ENCODE measurements at places on chromosomes 7 and 10.
A peak's percentile ranks its signal among the peaks of the same experiment; 100 is the strongest.

- no peak for DNase-seq
- no peaks in the 10 kb centered on the region for H3K4me1 ChIP-seq
- H3K36me3 ChIP-seq, result no peaks in the 10 kb centered on the region
- H3K27ac ChIP-seq, result no peak overlapping the region
- H3K4me3 ChIP-seq, result no peak overlapping the region
These were observed 215.6 kb downstream of the DNAJB6 start for GRCh38 chr7:157552295-157552993.

- no peaks in the 10 kb centered on the region for H3K27me3 ChIP-seq
- DNase-seq, result peak; percentile 45
- no peak overlapping the region for H3K4me3 ChIP-seq
- no peak overlapping the region for H3K27ac ChIP-seq
- no peaks in the 10 kb centered on the region for H3K36me3 ChIP-seq
These were observed 126.4 kb upstream of the CCDC6 start for GRCh38 chr10:60032723-60033122.

DNA sequence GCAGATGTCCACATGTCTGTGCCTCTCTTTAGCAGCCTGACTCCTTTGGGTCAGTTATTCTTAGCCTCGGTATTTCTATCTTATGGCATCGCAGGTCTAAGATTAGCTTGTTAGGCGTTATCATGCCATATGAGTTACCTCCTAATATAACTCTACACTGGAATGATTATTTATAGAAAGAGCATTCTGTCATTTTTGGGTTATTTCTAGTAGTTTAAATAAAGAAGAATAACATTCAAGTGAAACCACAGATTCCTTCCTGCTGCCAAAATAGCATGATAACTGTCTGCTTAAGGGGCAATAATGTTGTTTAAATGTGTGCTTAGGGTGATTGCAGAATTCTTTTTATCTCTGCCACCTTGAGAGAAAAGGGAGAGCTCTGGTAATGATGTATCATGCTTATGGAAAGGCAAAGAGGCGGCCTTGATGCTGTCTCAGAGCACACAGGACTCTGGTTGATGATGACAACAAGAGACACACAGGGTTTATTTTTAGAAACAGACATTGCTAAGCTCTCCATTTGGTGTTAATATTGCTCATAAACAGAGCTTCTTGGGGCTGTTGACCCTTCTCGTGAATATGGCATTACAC is 10.4 kb downstream of the HDAC9 start:
- H3K36me3 ChIP-seq, result no peaks in the 10 kb centered on the region
- no peak for DNase-seq
- H3K4me3 ChIP-seq, result no peak overlapping the region
- H3K4me1 ChIP-seq, result no peaks in the 10 kb centered on the region

GRCh38 chr10:17607603-17608332 is 9.4 kb downstream of the HACD1 start:
- no peaks in the 10 kb centered on the region for H3K27me3 ChIP-seq
- no peaks in the 10 kb centered on the region for H3K4me1 ChIP-seq
- peaks cover 7% of the 10 kb centered on the region for H3K36me3 ChIP-seq
- H3K27ac ChIP-seq, result no peak overlapping the region
- H3K4me3 ChIP-seq, result no peak overlapping the region

- H3K4me3 ChIP-seq, result no peak overlapping the region
- no peak for DNase-seq
These were observed 210.6 kb downstream of the ZNF365 start for GRCh38 chr10:62584731-62585130.

- peak overlapping the region; percentile 54 for H3K27ac ChIP-seq
- H3K36me3 ChIP-seq, result no peaks in the 10 kb centered on the region
- peaks cover 49% of the 10 kb centered on the region for H3K4me1 ChIP-seq
- H3K27me3 ChIP-seq, result no peaks in the 10 kb centered on the region
These were observed 13.3 kb upstream of the ACSL5 start for GRCh38 chr10:112360308-112361270.

DNA sequence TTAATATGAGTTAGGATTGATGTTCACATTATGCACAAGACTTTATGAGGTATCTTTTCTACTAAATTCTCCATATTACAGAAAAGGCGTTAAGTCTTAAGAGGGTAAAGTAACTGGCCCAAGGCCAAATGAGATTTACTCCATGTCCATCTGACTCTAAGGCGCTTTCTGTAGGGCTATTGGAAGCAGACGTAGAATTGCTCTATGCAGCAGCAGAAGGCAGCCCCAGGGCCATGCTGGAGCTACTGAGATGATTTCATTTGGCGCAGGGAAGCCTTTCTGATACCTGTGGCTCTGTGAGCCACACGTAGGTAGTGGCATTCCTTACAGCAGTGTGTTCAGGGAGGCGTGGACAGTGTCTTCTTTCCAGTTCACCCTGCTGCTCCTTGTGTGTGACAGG is 133.1 kb downstream of the SH2D4B start:
- no peaks in the 10 kb centered on the region for H3K36me3 ChIP-seq
- H3K4me1 ChIP-seq, result no peaks in the 10 kb centered on the region
- no peak overlapping the region for H3K4me3 ChIP-seq
- no peak for DNase-seq

DNA sequence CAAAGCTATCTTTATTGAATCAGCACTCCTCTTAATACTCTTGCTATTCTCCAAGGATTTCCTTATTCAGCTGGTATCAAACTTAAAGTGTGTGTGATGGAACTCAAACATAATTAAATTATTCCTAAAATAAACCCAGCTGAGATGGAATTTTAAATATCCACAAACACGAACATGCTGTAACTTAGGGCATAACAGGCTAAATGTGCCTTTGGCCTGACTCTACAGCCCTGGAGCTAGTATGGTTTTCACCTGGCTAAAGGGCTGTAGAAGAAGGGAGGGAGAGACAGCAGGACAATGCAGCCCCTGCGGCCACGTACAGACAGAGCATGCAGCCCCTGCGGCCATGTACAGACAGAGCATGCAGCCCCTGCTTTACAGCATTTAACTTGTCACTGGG is 34.0 kb downstream of the ESYT2 start:
- no peaks in the 10 kb centered on the region for H3K4me1 ChIP-seq
- no peaks in the 10 kb centered on the region for H3K27me3 ChIP-seq
- peaks cover 85% of the 10 kb centered on the region for H3K36me3 ChIP-seq
- no peak overlapping the region for H3K4me3 ChIP-seq

GRCh38 chr7:24888653-24889052 is 91.3 kb downstream of the OSBPL3 start:
- no peaks in the 10 kb centered on the region for H3K27me3 ChIP-seq
- H3K36me3 ChIP-seq, result no peaks in the 10 kb centered on the region
- peaks cover 3% of the 10 kb centered on the region for H3K4me1 ChIP-seq
- H3K4me3 ChIP-seq, result no peak overlapping the region
- no peak for DNase-seq
- H3K27ac ChIP-seq, result no peak overlapping the region

DNA sequence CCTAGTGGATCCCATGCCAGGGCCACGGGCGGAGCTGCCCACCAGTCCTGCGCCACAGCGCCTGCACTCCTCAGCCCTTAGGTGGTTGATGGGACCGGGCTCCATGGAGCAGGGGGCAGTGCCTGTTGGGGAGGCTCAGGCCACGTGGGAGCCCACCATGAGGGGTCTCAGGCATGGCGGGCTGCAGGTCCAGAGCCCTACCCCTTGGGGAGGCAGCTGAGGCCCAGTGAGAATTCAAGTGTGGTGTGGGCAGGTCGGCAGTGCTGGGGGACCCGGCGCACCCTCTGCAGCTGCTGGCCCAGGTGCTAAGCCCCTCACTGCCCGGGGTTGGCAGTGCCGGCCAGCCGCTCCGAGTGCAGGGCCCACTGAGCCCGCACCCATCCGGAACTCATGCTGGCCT is 139.8 kb upstream of the LYZL2 start:
- no peak overlapping the region for H3K27ac ChIP-seq
- H3K27me3 ChIP-seq, result no peaks in the 10 kb centered on the region
- H3K36me3 ChIP-seq, result no peaks in the 10 kb centered on the region
- no peaks in the 10 kb centered on the region for H3K4me1 ChIP-seq

DNA sequence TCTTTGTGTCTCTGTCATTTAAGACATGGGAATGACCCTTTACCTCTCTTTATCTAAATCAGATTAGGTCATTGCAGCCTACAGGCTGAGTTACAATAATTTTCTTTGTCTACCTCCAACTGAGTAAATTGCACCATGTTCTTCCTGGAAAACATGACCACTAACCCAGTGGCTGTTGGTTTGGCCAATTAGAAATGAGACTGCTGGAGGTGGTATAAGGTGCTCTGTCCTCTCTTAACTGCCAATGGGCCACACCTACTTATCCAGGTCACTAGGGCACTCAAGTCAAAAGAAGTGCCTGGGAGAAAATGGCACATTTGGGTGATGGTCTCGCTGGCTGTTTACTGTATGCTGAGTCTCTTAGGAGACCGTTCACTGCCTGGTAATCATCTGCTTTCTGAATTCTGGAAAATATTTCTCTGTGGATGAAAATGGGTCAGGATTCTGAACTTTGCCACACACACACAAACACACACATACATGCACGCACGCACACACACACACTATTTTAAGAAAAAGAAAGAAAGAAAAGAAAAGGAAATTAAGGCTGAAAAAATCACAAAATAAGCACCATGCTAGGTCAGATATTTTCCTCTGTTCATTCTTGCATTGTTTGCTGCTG is 16.4 kb downstream of the STAMBPL1 start:
- no peak for DNase-seq
- H3K27me3 ChIP-seq, result no peaks in the 10 kb centered on the region
- peaks cover 41% of the 10 kb centered on the region for H3K4me1 ChIP-seq
- H3K36me3 ChIP-seq, result no peaks in the 10 kb centered on the region
- H3K4me3 ChIP-seq, result no peak overlapping the region
- H3K27ac ChIP-seq, result peak overlapping the region; percentile 44

GRCh38 chr7:13042605-13043236 is 355.3 kb downstream of the ARL4A start:
- no peak overlapping the region for H3K4me3 ChIP-seq
- H3K4me1 ChIP-seq, result no peaks in the 10 kb centered on the region
- no peak overlapping the region for H3K27ac ChIP-seq
- H3K36me3 ChIP-seq, result no peaks in the 10 kb centered on the region
- H3K27me3 ChIP-seq, result no peaks in the 10 kb centered on the region
- no peak for DNase-seq

- H3K4me1 ChIP-seq, result no peaks in the 10 kb centered on the region
- peaks cover 31% of the 10 kb centered on the region for H3K27me3 ChIP-seq
- no peaks in the 10 kb centered on the region for H3K36me3 ChIP-seq
- no peak overlapping the region for H3K27ac ChIP-seq
These were observed 1044.9 kb downstream of the TYW1 start for GRCh38 chr7:68041554-68041953.

- peaks cover 33% of the 10 kb centered on the region for H3K4me1 ChIP-seq
- peak overlapping the region; percentile 98 for H3K27ac ChIP-seq
- H3K27me3 ChIP-seq, result no peaks in the 10 kb centered on the region
- peaks cover 32% of the 10 kb centered on the region for H3K36me3 ChIP-seq
- peak; percentile 29 for DNase-seq
- H3K4me3 ChIP-seq, result peak overlapping the region; percentile 95
These were observed 644 bp downstream of the PPP1R35 start for GRCh38 chr7:100435401-100436304.

DNA sequence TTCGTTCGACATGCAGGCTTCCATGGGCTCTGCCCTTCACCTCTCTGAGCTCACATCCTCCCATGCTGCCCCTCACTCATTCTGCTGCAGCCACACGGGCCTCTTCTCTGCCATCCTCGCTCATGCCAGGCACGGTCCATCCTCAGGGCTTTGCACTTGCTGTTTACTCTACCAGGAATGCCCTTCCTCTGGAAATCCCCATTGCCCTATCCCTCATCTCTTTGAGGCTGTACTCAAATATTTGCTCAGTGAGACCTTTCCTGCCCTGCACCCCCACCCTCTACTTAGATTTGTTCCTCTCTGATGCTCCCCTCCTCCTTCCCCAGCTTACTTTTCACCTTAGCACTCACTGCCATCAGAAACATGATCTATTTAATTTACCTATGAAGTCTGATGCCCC is 107.0 kb upstream of the ZNF716 start:
- no peaks in the 10 kb centered on the region for H3K36me3 ChIP-seq
- no peak for DNase-seq
- H3K27me3 ChIP-seq, result no peaks in the 10 kb centered on the region

- H3K4me3 ChIP-seq, result no peak overlapping the region
- no peak overlapping the region for H3K27ac ChIP-seq
- H3K27me3 ChIP-seq, result no peaks in the 10 kb centered on the region
- peaks cover 18% of the 10 kb centered on the region for H3K36me3 ChIP-seq
- no peaks in the 10 kb centered on the region for H3K4me1 ChIP-seq
These were observed 6.9 kb downstream of the LRMDA start for GRCh38 chr10:75438275-75438674.

- DNase-seq, result no peak
- H3K4me1 ChIP-seq, result no peaks in the 10 kb centered on the region
- no peak overlapping the region for H3K4me3 ChIP-seq
- H3K27me3 ChIP-seq, result no peaks in the 10 kb centered on the region
- H3K36me3 ChIP-seq, result no peaks in the 10 kb centered on the region
- H3K27ac ChIP-seq, result no peak overlapping the region
These were observed 6.7 kb downstream of the BHLHA15 start for GRCh38 chr7:98217623-98218582.

DNA sequence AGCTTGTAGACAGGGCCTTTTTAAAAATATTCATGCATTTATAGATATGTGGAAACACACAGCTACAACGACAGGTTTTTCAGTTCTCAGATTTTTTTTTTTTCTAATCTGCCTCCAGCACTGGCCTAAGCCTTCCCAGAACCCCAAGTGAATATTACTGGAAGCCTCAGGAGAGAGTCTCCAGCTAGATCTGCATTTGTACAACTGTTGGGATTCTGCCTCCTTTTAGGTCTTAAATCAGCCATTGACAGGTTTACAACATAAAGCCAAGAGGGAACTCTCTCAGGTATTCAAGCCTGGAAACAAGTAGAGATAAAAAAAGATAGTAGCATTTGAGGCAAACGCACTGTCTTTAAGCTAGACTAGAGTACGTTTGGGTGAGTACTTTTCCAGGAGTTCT is 275.8 kb downstream of the ANKRD30A start:
- DNase-seq, result no peak
- no peak overlapping the region for H3K4me3 ChIP-seq
- no peaks in the 10 kb centered on the region for H3K27me3 ChIP-seq
- H3K27ac ChIP-seq, result no peak overlapping the region
- H3K36me3 ChIP-seq, result no peaks in the 10 kb centered on the region

- no peaks in the 10 kb centered on the region for H3K27me3 ChIP-seq
- DNase-seq, result peak; percentile 56
- peaks cover 6% of the 10 kb centered on the region for H3K4me1 ChIP-seq
- H3K36me3 ChIP-seq, result no peaks in the 10 kb centered on the region
These were observed 99.6 kb downstream of the SVIL start for GRCh38 chr10:29535012-29535777.

DNA sequence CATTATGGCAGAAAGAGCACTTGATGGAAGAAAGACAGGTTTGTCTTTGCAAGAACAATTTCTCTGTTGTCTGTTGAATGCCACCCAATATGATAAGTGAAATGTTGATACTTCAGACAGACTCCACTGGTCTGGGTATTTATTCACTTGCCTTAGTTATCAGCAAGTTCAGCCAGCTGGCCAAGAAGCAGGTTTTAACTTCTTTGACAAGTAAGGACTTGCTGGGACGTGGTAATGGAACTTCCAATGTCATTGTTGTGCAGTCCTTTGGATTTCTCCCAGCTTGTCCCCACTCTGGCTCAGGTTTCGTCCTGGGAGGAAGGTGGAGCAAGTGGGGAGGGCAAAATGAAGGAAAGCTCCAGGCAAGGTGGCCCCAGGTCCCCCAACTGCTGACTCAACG is 497.4 kb downstream of the RPS24 start:
- no peak overlapping the region for H3K27ac ChIP-seq
- H3K27me3 ChIP-seq, result no peaks in the 10 kb centered on the region
- no peak overlapping the region for H3K4me3 ChIP-seq
- H3K4me1 ChIP-seq, result no peaks in the 10 kb centered on the region

All from heart right ventricle (tissue), 16 donors.